ENCODE measurements at places on chromosomes 1 and 21.

GRCh38 chr1:230084408-230085177 lies 17.6 kb downstream of the GALNT2 start:
- peak; percentile 64 for DNase-seq

GRCh38 chr1:213883618-213884017 lies 104.2 kb upstream of the PROX1 start:
- DNase-seq: no peak

- no peak for DNase-seq
These were observed 40.1 kb downstream of the TLR5 start for GRCh38 chr1:223102797-223103533.

DNA sequence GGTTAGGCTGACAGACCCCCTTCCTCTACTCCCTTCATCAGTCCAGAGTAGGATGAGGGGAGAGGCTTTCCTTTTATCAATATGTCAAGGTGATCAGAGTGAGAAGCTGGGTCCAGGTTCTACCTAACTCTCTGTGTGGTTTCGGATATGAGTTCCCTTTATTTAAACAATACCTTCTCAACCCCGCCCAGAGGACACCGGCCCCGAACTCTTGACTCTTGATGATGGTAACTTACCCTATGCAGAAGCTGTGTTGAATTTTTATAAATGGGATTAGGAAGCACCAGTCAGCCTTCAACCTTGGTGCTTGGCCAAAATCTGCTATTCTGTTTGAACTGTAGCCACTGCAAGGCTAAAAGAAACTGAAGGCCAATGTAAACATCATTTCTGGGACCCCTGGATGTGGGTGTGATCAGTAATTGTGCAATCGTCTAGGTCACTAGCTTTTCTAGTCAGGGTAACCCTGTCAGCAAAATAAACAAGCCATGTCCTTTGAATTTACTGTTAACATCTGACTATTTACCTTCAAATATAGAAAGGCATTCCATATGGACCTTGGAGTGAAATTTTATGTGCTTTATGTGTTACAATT lies 398.3 kb downstream of the SEC16B start:
- no peak for DNase-seq

GRCh38 chr1:210117681-210118170 lies 114.9 kb upstream of the SERTAD4 start:
- no peak for DNase-seq

GRCh38 chr1:206472454-206472853 lies 2.2 kb downstream of the IKBKE start:
- DNase-seq: no peak

DNA sequence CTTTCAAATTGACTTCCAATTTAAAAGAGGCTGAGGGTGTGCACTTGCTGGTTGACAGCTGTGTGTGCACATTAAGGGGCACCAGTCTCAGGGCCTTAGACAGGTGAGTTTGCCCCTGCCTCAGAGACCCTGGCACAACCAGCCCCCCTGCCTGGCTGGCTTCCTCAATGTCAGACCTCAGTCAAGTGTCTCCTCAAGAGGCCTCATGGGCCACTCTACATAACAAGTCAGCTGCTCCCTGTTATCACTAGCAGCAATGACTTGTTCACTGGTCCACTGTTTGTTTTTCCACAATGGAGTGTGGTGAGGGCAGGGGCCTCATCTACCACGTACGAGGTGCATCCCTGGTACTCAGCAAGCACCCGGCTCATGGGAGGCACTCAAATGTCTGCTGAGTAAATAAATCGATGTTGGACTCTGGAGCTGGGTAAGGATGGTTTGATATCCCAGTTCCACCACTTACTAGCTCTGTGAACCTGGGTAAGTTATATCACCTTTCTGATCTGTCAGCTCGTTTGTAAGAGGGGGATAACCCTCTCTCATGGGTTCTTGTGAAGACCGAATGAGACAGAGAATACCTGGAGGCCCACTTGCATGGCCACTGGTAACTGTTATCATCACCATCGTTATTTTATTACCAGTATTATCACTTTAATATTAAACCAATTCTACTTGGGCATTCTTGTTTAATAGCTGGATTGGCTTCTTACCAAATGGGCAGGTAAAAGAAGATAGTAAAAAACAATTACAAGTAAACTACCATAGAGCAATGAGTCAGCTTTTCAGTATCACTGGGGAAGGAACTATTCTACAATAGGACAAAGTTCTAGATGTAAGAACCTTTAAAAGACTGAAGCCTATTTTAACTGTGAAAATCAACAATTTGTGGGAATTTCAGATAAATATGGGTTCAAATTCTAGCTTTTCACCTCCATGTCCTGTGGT lies 64.6 kb downstream of the SLC66A1 start:
- no peak for DNase-seq

Measured in stimulated activated CD4-positive, alpha-beta T cell treated with anti-CD3 and anti-CD28 coated beads, TNF-alpha, amount 100 ng/mL, for 48 hours (primary cell).